ENCODE measurements at places on chromosomes 7 and 10.
A peak's percentile ranks its signal among the peaks of the same experiment; 100 is the strongest.

DNA sequence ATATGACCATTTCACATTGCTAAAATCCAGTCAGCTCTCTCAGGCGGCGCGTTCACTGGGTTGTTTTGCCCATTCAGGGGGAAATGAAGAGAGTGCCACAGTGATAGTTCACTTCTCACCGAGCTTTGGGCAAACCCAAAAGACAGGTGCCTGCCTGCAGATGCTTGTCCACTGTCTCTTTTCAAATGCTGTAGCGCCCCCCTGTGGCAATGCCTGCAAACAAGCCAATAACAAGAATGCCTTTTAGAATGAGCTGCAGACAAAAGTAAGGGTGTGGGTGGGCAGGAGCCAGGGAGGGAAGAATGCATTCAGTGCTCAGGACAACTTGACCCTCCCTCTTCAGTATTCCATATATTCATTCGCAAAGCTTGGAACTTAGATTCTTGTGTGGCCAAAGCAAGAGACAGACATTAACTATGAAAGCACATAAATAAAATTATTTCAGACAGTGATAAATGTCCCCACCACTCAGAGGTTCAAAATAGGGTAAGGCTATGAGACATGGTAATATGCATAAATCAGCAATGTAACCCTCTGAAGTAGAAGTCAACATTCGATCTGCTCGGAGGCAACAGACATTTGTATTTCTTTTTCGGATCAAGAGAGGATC lies 86.9 kb downstream of the JAZF1 start:
- peak; percentile 53 for DNase-seq

- no peak for DNase-seq
Measured at GRCh38 chr10:56880606-56881005, 519.5 kb upstream of the ZWINT start.

- no peak for DNase-seq
Measured at GRCh38 chr10:79387974-79388850, 40.9 kb downstream of the PPIF start.

GRCh38 chr10:31134311-31134952 lies 102.8 kb upstream of the ZNF438 start:
- DNase-seq = peak; percentile 48

GRCh38 chr10:3427347-3427746 lies 254.8 kb upstream of the PITRM1 start:
- no peak for DNase-seq

- no peak for DNase-seq
Measured at GRCh38 chr10:80196950-80197315, 8.4 kb downstream of the ANXA11 start.

- DNase-seq = peak; percentile 16
Measured at GRCh38 chr10:63145782-63146181, 12.7 kb downstream of the NRBF2 start.
